Astrocyte (in vitro differentiated cells and primary cell): ENCODE measurements at places on chromosomes 7 and 10. TPM values are rescaled to one million over a fixed set of nuclear protein-coding genes. Genes with fewer than 3 reads are reported as not detected.

EEPD1 gene
- 4.9 and 5.4 TPM in 2 replicates for total RNA-seq

ASZ1 gene
- total RNA-seq, result not detected in 2 replicates

TMEM196 gene
- not detected in 2 replicates for total RNA-seq

CHST3 gene
- 42.9 and 43.5 TPM in 2 replicates for total RNA-seq

ZNF365 gene
- 8.9 and 11.0 TPM in 2 replicates for total RNA-seq

PSTK gene
- 3.7 and 4.8 TPM in 2 replicates for total RNA-seq

PLCE1 gene
- total RNA-seq, result 0.58 and 0.84 TPM in 2 replicates

CYP26A1 gene
- 0.18 and 0.53 TPM in 2 replicates for total RNA-seq

VGF gene
- total RNA-seq, result 40.5 and 51.8 TPM in 2 replicates

C10orf90 gene
- not detected in 2 replicates for total RNA-seq

OR6B1 gene
- not detected in 2 replicates for total RNA-seq

CCL24 gene
- total RNA-seq, result not detected in 2 replicates

UMAD1 gene
- total RNA-seq, result 9.3 TPM in 2 replicates

DNA sequence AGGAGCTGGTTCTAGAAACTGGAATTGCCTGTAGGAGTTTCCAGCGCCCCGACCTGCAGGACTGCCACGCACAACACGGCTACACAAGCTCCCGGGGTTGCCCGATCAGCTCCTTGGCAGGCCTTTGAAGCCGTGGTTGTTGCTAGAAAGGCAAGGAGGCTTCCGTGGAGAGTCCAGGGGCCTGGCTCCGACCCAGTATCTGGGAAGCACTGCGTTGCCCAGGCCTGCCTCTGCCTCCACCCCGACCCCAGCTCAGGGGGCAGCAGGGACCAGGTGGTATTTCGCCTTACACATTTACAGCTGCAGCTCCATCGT, 54.4 kb downstream of the PROSER2 start:
- DNase-seq, result no peak

DNA sequence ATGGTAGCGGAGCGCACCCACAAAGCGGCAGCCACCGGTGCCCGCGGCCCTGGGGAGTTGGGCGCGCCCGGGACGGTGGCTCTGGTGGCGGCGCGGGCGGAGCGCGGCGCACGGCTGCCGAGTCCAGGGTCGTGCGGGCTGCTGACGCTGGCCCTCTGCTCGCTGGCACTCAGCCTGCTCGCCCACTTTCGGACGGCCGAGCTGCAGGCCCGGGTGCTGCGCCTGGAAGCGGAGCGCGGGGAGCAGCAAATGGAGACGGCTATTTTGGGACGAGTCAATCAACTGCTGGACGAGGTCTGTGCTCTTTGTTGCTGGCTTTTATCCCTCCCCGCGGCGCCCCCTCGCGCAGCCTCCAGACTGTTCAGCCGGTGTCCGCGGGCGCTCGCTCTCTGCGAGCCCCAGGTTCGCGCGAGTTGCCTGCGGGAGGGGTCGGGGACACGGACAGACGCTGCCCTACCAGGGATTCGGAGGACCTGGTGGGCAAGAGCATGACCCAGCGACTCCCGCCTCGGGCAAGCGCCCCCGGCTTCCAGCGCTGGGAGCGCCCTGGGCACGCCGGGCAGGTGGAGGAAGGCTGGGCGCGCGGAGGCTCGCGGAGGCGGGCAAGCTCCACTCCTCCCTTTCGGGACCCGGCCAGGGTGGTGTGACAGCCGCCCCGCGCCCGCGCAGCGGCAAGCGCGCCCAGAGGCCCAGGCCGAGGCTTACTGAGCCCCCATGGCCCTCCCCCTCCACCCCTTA, 887 bp downstream of the COL13A1 start:
- peak; percentile 55 for DNase-seq

GRCh38 chr7:131781-132482, 60.4 kb upstream of the FAM20C start:
- peak; percentile 29 for DNase-seq

DNA sequence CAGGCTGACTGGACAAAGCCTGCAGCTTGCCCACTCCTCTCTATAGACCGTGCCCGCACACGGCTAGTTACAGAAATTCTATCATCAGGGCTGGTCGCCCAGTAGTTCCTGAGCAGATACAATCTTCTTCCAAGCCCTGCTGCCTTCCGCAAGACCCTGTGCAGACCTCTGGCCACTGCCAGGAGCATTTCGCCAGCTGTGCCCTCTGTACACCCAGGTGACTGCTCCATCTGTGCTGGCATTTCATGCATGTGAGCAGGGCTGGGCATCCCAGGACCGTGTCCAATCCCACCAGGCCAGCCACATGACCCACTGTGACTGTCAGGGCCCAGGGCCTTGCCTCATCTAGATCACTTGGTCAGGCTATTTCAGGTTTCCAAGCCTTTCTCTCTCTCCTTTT, 36.9 kb downstream of the HSPA12A start:
- no peak for DNase-seq

DNA sequence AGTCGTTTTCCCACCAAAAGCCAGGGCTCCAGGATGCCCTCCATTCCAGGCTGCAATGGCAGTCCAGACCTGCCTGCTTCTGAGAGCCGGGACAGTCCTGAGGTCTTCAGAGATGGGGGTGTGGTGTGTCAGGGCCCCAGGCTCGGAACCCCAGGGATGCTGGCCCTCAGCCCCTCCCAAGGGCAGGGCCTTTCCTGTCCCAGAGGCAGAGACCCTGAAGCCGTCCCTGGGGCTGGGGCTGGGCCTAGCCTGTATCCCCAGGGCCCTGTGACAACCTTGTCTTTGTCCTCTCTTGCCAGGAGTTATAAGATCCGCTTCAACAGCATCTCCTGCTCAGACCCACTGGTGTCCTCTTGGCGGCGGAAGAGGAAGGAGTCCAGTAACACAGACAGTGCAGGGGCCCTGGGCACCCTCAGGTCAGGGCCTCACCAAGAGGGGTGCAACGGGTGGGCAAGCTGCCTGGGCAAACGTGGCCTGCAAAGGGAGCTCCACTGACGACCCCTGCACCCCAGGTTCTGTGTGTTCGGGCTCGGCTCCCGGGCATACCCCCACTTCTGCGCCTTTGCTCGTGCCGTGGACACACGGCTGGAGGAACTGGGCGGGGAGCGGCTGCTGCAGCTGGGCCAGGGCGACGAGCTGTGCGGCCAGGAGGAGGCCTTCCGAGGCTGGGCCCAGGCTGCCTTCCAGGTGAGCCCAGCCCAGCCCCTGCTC, 15.9 kb downstream of the NOS3 start:
- DNase-seq, result no peak

- DNase-seq, result no peak
These were observed 44.6 kb downstream of the VIM start for GRCh38 chr10:17272648-17273047.

GRCh38 chr7:44265728-44266127, 59.7 kb downstream of the CAMK2B start:
- no peak for DNase-seq

GRCh38 chr7:641966-642365, 84.5 kb upstream of the DNAAF5 start:
- no peak for DNase-seq

DNA sequence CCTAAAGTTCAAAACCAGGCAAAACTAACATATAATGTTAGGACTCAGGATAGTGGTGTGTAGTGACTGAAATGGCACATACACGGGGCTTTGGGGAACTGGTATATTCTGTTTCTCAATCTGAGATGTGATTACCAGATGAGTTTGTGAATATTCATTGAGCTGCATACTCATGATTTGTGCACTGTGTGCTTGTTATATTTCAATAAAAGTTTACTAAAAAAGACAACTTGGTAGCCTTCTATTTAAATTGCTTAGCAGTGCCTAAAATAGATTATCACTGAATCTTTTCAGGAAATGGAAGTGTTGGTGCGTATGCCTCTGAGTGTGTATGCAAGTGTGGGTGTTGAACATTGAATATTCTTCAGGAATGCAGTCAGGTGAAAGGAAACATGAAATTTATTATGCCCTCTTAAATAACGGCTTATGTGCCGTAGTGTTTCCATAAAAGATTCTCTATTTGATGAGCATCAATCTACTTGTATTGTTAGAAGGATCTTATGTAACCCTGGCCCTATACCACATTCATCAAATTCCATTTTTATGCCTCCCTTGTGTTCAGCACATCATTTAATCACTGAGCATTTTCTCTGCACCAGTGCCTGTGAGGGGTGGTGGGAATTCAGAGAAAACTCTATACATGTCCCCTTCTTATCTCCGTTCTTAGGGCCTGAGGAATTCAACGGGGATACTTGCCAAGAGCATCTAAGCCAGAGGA, 82.6 kb upstream of the AUTS2 start:
- peak; percentile 26 for DNase-seq
